ENCODE measurements at places on chromosomes 12 and 14. TPM values are rescaled to one million over a fixed set of nuclear protein-coding genes. Genes with fewer than 3 reads are reported as not detected.

CLEC1B gene
- total RNA-seq = not detected

ADAMTS20 gene
- total RNA-seq = not detected

LRRIQ1 gene
- 0.29 TPM for total RNA-seq

SERPINA6 gene
- not detected for total RNA-seq

PMCH gene
- not detected for total RNA-seq

CIROP gene
- not detected for total RNA-seq

ADAM21 gene
- 0.11 TPM for total RNA-seq

Data from esophagus muscularis mucosa (tissue), 4 donors.